Cortex of kidney (tissue), 1 donor: ENCODE measurements at places on chromosomes 6 and 20.

GRCh38 chr20:23148731-23149570 is 62.8 kb upstream of the CD93 start:
- DNase-seq: no peak

DNA sequence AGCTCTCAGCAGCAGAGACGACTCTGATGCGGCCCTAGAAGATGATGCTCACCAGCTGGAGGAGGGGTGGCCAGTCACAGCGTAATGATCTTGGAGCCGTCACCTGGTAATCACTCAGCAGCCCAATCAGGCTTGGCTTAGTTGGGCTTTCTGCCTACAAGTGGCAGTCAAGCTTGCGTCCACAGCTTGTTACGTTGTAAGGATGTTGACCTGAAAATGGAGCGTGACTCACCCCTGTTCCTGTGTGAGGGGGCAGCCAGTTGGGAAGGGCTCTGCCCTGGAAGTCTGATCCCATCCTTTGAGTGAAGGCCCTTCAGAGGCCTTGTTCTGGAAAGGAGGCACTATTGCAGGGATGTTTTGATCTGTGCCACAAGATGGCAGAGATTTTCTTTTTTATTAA is 49.8 kb downstream of the SPATA2 start:
- DNase-seq: no peak

DNA sequence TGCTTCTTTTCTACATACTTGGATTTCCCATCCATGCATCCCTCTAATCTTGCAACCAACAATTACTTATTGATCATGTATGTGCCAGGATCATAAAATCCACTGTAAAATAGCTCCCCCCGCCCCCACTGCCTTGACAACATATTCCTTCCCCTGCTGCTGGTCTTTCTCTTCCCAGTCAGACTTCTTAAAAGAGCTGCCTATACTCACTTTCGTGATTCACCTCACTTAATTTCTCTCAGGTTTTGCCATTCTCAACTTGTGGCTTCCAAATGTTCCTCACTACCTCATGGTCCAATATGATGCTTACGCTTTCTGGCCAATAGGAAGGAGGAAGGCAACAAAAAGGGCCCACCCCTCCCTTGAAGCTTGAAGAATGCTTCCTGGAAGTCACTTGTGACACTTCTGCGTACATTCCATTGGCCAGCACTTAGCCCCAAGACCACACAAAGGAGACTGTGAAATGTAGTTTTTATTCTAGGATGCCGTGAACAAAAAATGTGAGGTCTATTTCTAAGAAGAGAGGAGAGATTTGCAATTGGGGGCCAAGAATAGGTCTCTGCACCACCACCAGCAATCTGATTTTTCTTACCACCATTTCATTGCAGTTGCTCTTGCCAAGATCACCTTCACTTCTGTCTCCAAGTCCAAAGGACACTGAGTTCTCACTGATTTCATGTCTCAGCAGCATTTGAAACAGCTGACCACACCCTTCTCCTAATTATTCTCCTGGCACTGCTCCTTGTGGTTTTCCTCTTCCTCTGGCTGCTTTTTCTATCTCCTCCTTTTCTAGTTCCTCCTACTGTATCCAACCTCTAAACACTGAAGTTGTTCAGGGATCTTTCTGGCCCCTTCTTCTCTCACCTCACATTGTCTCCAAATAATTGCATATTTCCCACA is 30.8 kb downstream of the CD164 start:
- no peak for DNase-seq

GRCh38 chr6:15527838-15528617 is 134.8 kb downstream of the DTNBP1 start:
- DNase-seq: no peak

DNA sequence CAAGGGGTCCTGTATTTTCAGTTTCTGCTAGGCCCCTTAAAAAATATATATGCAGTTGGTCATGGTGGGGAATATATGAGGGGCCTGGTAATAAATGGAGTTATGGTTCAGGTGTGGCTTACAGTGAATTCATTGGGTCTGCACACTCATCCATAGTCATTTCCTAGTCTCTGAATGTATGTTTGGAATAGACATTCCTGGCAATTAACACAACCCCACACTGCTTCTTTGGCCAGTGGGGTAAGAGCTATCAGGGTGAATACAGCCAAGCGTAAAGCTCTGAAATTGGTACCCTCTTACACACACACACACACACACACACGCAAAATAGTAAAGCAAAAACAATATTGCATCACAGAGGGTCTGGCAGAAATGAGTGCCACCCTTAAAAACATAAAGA is 56.5 kb downstream of the QRSL1 start:
- DNase-seq: no peak

DNA sequence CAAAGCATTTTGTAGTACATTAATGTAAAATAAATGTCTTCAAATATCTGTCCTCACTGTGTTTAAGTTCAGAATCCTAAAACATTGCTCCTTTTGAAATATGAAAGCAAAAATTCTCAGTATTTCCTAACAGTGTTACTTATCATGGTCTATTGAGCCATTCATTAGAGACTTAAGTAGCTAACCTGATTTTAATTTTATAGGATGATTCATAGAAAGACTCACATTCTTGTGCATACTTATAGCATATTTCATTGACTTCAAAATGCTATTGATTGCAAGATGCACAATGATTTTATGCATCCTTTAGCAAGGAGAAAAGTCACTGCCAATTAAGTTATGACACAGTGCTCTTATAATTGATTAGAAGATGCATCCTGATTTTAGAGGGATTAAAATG is 85.7 kb downstream of the HIVEP1 start:
- DNase-seq: no peak

- DNase-seq: no peak
Observed at GRCh38 chr6:157717340-157717748, 105.7 kb upstream of the SNX9 start.

DNA sequence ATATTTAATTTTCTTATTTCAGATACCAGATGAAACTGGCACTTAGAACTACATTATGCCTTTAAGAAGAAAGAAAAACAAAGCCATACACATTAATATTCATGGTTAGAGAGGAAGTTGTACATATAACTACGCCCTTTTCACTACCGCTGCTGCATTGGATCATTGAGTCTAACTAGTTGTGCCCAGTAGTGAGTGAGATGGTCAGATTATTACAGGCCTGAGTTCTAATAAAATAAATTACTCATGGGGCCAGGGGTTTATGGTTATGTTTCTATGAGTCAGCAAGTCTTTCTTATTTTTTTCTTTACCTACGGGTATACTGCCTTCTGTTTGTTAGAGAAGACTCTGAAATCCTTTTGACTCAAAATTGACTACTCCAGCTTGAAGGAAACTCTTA is 11.5 kb downstream of the RIOK1 start:
- no peak for DNase-seq

DNA sequence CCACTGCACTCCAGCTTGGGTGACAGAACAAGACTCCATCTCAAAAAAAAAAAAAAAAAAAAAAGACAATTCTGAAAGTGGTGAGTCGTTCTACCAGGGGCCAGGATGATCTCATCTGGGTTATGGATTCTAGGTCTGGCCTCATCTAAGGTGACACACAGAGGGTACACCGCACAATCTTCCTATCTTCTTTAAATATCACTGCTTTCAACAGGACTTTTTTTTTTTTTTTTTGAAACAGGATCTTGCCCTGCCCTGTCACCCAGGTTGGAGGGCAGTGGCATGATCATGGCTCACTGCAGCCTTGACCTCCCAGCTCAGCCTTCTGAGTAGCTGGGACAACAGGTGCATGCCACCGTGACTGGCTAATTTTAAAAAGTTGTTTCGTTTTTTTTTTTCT is 67.7 kb downstream of the SLC16A10 start:
- no peak for DNase-seq

DNA sequence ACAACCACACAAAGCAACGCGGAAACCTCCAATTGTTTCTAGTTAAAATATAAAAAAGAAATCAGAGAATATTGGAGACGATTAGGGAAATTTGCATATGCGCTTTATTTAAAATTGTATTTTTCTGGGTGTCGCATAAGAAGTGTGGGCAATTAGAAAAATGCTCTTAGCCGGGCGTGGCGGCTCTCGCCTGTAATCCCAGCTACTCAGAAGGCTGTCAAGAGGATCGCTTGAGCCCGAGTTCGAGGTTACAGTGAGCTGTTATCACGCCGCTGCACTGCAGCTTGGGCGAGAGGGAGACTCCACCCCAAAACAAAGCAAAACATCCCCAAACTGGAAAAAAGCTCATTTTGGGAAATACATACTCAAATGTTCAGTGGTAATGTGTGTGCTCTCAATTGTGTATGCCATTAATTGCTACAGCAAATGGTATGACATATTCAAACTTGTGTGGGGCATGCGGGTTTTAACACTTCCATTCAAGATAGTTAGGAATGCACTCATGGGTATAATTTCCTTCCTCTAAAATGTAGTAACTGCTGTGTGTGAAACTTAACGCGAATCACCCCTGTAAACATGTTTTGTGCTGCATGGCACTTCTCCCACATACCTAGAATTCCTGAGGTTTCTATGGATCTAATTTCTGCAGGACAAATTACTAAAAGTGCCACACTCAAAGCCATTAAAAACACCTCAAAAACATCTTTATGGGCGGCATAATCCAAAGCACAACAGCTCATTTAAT is 54.7 kb upstream of the HFE start:
- DNase-seq: no peak

DNA sequence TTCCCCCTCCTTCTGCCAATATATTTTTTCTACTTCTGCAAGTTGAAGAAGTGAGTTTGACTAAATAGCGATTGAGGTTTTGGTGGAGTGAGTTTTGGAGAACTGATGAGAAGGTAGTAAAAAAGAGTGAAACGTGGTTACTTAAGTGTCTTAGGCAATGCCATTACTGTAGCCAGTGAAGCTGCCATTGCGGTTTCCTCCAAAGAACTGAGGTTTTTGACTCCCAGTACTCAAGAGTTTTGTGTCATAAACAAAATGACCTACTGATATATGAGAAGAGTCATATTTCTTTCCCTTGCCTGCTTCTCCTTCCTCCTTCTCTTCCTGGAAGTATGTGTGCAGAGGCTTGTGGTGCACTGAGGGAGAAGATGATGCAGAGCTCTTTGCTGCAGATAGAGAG is 554.5 kb upstream of the MAP3K7 start:
- DNase-seq: no peak

GRCh38 chr20:33837096-33837830 is 26.1 kb downstream of the CHMP4B start:
- DNase-seq: no peak

DNA sequence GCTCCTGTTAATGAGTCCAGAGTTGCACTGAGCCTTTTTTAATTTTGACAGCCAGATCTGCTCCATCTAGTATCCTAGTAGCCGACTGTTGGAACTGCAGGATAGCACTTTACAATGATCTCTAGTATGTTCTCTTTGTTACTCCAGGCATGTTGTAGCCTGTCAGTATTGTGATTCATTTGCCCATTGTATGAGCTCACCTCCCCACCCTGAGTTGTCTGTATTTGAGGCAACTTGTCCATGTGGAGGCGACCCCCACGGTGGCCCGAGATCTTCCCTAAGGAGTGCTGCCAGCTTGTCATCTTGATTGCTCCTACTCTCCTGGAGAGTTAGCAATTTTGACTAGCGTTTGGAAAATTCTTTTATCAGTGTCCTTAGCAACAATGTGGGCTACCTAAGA is 67.2 kb downstream of the DHX35 start:
- no peak for DNase-seq

DNA sequence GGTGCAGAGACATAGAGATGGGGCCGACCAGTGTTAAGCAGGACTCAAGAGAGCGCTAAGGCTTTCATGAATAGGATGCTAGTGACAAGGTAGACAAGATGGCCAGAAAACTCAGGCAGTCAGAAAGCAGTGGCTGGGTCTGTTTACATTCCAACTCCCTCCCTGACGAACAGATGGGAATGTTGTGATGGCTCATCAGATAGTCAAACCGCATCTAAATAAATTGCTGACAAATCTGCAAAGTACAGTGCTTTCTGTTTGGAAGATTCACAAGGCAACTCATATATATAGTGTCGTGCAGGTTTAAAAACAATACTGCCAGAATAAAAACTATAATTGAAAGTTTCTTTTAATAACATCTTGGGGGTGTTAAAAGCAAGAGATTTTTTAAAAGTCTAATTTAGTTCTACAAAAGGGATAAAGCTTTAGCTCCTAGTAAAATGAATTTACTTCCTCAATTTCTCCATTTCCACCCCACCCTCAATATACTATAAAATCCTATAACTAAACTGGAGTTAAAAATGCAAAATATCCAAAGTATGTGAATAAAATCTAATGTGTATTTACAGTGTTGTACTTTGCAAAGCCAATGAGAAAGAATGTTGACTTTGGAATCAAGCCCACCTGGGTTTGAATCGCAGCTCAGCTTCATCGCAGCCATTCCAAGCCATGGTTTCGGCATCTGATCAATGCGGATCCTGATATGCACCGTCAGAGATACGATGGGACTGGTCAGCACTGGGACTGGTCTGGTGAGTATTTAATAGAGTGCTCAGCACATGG is 247.3 kb upstream of the PDE10A start:
- no peak for DNase-seq

DNA sequence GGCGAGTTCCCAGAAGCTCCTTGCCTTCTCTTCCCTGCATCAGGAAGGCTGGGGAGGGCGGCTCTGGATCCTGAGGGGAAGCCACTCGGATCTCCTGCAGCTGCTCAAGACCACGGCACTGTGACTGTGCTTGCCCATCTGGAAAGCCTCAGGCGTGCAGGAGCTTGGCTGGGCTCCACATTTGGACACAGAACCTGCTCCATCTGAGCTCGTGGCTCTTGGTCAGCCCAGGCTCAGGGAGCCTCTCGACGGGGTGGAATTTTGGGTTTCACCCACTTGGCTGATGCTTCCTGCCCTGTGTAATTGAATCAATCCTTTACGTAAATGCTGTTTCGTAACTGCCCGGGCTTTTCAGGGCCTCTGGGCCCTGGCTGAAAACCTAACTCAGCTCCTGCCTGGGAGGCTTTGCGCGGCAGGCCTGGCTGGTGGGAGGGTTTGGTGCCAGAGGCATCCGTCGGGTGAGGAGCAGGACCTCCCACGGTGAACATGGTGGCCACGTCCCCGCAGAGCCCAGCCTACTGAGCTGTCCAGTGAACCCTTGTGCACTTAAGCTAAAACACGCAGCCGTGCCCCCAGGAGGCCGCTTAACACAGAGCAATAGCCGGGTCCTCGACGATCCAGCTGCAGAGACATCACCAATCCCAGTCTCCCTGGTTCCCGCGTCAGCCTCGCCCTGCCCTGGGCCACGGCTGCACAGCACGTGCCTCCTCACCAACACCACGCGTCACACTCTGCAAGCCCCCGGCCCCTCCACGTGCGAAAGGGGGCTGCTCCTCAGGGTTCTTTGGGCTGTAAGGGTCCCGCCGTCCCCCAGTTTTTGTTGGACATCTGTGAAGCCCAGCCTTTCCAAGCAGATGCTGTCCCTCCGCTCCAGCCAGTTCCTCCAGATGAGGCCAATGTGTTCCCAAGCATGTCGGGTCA is 241.0 kb downstream of the DLL1 start:
- DNase-seq: no peak

GRCh38 chr20:13995841-13996240 is 525 bp downstream of the MACROD2 start:
- DNase-seq: no peak
